Stimulated activated CD4-positive, alpha-beta T cell treated with anti-CD3 and anti-CD28 coated beads, Interleukin-1b, Interleukin-23, amount 100 ng/mL, for 1 hour (primary cell): ENCODE measurements at places on chromosomes 1 and 21.

DNA sequence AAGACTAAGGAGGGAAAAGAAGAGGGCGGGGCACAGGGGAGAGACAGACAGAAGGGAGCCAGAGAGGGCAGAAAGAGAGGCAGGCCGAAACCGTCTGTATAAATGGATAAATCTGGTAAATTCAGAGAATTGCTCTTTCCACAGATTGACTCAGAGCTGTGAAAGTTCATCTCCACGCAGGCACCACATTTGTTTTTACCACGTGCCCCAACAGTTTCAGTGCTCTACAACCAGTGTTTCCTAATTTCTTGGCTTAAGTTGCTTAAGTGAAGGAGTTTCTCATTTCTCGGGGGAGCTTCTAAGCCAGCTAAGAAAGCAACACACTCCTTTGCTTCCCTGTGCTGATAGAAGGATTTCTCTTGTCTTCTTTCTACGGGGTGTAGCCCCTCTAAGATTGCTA lies 87.1 kb downstream of the ENAH start:
- no peak for DNase-seq

DNA sequence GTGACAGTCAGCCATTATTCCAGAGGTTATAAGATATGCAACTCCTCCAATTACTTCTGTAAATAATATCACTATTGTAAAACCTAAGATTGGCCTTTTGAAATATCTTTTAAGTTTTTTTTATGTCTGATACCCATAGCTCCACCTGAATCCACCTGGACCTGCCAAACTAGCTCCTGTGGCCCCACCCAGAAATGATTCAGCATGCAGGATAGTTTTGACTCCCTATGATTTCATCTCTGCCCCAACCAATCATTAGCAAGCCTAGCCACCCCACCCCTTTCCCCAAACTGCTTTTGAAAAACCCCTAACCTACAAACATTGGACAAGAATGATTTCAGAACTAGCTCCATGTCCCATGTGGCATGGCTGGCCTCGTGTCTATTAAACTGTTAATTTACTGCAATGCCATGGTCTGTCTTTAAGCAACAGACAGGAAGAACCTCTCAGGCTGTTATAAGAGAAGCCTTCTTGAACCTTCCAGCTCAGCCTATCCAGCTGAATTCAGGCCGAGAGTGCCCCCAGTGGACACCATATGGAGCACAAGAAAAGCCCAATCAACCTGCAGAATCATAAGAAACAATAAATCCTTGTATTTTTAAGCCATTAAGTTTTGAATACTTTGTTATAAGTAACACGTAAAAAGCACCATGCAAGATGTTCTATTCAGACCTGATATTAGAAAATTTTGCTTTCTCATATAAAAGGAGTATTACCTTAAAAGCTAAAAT lies 263.0 kb upstream of the ZRANB2 start:
- DNase-seq, result no peak

DNA sequence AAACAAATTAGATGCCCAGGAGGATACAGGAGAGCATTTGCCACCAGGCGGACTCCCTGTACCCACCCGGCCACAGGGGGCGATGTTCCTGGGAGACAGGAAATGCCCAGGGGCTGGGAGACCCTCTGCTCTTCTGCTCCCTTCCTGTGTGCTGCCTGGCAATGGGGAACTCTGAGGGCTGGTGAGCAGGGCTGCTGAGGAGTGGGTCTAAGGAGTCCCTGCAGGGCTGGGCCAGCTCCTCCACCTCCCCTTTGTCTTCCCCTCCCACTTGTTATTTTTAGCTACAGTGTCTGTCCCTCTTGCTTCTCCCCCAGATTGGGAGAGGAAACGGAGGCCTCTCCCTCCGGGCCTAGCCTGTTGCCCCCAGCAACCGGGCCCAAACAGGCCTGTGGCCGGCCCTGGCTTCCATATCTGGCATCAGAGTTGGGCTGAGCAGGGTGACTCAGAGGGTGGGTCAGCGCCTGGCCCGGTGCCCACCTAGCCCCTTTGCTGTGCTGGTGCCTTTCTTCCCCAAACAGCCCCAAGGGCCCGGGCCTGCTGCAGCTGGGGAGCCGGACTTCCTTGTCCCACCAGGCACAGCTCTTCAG lies 11.6 kb downstream of the LMNA start:
- no peak for DNase-seq

DNA sequence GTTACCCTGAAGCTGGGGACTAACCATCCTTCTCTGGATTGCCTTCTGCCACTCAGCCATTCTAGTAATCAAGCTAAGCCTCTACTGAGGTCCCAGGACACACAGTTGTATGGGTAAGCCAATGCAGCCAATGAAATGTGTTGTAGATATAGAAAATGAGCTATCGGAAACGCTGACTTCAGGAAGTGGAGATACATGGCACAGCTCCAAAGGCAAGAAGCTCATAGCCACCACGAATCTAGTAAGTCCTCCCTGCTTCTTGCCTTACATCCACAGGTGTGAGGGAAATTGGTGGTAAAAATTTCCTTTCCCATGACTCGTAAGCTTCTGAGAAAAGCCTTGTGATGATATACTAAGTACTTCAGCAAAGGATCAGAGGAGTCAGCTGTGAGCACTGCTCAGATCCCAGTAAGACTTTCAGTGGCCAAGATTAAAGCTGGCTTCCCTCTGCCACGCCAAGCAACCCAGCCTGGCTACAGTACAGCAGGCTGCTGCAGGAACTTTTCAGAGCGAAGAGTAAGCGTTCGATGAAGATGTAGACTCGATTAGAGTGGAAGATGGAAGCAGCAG lies 117.7 kb downstream of the SIM2 start:
- DNase-seq, result no peak

DNA sequence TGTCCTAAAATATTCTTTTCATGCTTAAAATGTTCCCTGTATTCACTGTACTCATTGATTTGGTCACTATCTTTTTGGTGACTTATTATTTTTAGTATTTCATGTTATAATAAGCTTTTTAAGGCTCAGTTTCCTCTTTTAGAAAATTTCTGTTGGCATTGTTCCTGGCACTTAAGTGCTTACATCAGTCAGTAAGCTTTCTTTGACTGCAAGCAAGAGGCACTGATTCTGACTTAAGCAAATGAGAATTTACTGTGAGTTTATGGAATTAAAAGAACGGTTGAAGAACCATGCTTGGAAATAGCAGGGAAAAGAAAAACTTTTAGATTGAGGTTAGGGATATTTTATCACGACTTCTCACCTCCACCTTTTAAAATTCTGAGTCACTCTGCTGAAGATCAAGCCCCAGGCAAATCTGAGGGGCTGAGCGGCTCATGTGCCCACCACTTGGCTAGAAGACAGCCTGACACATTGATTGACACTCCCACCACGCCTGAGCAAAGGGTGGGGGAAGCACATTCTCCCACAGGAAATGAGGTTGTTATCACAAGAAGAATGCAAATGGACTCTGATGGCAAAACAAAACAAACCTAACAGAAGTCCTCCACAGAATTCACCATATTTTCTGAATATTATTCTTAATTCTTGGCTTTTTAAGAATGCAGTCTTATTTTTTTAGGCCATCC lies 102.8 kb downstream of the KCTD3 start:
- DNase-seq, result no peak

DNA sequence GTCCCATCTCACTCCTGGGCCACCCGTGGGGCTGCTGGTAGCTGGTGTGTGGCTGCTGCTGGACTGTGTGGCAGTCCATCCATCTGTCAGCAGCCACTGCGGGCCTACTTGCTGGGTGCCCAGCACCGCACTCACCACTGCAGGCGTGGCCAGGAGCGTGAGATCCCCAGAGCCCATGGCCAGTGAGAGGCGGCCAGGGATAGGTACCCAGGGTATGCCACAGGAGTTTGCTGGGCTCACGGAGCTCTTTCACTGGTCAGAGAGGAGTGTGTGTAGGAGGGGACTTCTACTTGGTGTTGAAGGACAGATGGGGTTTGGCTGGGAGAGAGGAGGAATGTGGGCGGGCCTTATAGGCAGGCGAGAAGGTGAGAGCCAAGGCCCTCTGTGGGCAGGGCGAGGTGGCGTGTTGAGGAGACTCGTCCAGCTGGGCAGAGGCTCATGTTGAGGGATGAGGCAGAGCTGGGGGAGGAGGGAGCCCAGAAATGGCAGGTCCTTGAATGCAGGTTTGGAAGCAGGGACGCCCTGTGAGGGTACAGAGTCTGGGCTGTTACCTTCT lies 15.0 kb downstream of the QSOX1 start:
- no peak for DNase-seq

DNA sequence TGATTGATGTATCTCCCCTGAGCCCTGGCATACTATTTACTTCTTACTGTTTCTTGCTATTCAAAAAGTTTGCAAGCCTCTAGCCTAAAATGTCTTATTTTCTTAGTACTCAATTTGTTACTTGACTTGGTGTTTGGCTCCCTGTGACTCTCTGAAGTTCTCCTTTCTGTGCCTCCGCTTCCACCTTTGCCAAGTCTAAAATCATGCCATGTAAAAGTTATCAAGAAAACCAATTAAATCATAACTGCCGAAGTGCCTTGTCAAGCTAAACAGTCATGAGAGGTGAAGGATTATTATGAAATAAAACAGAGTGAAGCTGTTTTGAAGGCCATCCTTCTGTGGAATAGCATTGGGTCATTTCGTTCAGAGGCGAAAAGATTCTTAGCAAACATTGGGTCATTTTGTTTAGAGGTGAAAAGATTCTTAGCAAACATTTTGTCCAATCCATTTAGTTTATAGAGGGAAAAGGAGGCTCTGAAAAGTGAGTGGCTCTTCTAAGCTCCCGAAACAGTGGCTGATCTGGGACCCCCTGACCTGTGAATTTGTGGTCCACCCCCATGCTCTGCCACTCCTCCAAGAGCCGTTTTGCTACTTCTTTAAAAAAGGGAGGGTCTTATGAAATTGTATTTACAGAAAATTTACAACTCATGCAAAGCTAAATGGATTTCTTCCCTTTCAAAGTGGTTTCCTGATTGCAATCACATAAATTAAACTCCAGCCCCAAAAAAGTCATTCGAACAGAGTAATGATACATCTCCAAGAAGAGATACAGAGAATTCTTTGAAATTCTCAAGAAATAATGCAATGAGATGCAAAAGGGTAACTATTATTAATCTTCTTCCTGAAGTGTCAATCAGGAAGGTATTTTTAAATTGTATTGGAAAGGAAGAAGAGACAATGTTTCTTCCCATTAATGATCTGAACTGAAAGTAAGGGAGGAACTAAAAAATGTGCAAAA lies 141.4 kb downstream of the RUNX1 start:
- DNase-seq, result no peak

- no peak for DNase-seq
Measured at GRCh38 chr1:66778266-66778665, 22.8 kb downstream of the INSL5 start.

- no peak for DNase-seq
Measured at GRCh38 chr1:942411-942821, 16.6 kb downstream of the NOC2L start.

DNA sequence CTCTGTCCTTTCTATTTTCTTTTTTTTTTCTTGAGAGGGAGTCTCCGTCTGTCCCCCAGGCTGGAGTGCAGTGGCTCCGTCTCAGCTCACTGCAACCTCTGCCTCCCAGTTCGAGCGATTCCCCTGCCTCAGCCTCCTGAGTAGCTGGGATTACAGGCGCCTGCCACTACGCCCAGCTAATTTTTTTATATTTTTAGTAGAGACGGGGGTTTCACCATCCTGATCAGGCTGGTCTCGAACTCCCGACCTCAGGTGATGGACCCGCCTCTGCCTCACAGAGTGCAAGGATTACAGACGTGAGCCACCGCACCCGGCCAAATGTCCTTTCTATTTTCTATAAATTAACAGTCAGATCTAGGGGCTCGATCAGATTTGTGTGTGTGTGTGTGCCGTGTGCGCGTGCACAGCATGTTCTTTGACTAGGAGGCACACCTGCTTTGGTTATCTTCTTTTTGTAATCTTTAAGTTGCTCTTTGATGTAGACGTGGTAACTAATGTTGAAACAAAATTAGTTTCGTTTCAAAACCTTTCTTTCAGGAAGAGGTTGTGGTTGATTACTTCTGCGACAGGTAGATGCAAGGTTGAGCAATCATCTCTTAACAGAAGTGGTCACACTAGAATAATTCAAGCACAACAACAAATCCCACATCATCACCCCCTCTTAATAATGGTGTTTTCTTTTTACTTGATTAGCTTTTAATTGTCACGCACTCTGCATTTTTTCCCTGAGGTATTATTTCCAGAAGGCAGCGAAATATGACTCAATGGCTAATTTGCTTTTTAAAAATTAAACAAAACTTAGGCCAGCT lies 779 bp upstream of the DEGS1 start:
- no peak for DNase-seq

GRCh38 chr1:108669679-108670078 lies 8.8 kb upstream of the HENMT1 start:
- no peak for DNase-seq

- DNase-seq, result no peak
Measured at GRCh38 chr1:180094705-180095295, 59.9 kb upstream of the QSOX1 start.

GRCh38 chr1:154520333-154520732 lies 18.1 kb upstream of the SHE start:
- no peak for DNase-seq

GRCh38 chr21:38303300-38303699 lies 46.5 kb downstream of the KCNJ15 start:
- DNase-seq, result no peak
